ENCODE measurements at places on chromosomes 7 and 10.

GRCh38 chr10:3525832-3526449 lies 259.1 kb downstream of the KLF6 start:
- DNase-seq = no peak

DNA sequence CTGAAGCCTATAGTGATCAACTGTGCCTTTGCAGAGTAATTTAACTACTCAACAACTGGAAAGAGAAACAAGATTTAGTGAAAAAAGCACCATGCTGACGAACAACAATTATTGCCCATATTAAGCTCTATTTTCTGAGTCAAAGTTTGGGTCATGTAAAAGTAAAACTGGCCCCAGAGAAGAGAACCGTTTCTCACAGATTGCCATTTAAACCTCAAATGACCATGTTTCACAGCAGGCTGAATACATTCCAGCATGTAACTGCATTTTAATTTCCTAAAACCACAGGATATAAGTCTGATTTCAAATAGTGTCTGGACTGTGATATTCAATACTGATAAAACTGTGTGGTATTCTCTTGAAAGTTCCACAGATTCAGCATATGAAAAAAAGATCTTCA lies 140.7 kb downstream of the ATE1 start:
- no peak for DNase-seq

DNA sequence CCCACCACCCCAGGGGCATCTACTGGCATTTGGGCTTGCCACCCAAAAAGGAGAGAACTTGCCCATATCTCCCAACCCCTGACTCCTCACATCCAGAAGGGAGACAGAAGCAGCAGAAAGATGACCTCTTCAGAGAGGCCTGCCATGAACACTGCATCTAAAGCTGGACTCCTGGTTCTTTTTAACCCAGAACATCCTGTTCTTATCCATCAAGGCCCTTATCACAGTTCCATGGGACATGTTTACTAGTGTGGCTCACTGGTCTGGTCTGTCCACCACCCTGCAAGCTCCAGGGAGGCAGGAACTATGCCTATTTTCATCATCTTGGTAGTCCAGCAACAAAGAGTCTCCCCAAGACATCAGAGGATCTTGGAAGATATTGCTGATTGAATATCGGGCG lies 114.9 kb upstream of the PDLIM1 start:
- no peak for DNase-seq

DNA sequence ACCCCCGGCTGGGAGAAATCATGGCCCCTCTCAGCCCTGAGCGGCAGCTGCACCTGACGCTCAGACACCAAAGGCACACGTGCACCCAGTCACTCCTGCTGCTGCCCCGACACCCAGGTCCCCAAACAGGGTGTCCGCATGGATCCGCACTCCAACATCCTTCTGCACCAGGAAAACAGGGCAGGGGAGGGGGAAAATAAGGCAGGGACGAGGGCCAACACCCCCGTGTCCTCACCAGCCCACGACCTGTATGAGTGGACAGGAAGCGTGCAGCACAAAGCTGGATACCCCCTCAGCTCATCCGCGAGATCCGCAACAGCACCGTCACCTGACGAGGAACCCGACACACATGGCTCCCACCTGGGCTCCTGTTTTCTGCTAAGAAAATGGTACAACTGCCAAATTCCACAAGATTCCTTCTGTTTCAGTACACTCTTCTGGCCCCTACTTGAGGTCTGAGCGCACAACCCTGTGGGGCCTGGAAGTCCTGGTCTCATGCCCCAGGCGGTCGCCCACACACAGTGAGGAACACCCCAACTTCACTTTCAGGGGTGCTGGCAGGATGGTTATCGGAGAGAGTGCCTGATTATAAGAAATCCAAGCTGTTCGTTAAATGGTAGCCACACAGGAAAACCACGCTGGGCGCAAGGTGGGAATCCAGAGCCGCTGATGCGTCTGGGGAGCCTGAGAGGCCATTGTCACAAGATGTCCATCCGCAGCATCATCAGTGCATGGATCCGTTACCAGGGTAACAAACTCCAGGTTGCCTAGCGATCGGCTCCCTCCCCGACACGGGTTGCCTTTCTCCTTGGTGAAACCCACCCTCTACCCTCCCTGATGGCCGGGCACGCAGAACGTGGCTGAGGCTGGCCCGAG lies 63.6 kb downstream of the ZRANB1 start:
- no peak for DNase-seq

GRCh38 chr7:153604-154003 lies 38.8 kb upstream of the FAM20C start:
- no peak for DNase-seq

DNA sequence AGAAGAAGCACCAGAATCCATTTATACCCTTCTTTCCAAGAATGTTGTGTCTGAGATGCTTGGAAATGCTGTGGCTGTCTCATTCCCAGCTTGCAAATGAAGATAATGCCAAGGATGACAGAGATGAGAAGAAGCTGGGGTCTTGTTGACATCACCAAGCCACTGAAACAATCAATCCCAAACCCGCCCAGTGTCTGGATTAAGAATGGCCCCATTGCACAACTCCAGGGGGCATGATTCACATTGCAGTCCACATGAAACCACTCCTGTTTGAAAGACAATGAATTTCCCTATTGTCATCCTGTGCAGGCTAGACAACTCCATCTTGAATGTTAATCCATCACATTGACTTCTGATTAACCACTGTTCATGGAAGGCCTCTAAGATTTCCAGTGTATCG lies 28.6 kb downstream of the SORBS1 start:
- no peak for DNase-seq

- DNase-seq = no peak
These were observed 182.3 kb downstream of the PPP1R9A start for GRCh38 chr7:95089414-95090315.

DNA sequence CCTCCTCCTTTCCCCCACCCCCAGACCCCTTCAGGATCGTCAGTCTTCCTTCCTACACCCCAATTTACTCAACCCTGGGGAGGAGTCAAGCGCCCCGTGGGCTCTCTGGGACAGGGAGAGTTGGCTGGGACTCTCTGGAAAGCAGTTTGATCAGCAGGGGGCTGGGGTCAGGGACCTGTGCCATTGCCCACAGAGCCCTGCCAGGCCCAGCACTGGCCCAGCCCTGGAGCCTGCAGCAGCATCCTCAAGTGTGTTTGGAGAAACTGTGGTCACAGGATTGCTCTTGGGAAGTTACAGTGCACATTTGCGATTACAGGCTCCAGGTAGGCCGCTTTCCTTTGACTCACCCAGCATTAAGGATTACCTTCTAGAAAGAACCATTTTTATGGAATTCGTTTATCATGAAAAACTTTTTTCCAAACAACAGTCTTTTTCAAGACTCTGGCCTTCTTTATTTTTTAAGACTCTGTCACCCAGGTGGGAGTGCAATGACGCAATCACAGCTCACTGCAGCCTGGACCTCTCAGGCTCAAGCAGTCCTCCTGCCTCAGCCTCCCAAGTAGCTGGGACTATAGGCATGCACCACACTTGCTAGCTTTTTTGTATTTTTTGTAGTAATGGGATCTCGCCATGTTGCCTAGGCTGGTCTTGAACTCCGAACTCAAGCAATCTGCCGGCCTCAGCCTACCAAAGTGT lies 50.7 kb downstream of the CHST3 start:
- no peak for DNase-seq

- no peak for DNase-seq
These were observed 1.6 kb upstream of the HILPDA start for GRCh38 chr7:128453836-128454804.

- DNase-seq = no peak
These were observed 250.9 kb downstream of the SNX13 start for GRCh38 chr7:17689361-17689902.

GRCh38 chr7:29442146-29442545 lies 121.5 kb upstream of the PRR15 start:
- DNase-seq = no peak

DNA sequence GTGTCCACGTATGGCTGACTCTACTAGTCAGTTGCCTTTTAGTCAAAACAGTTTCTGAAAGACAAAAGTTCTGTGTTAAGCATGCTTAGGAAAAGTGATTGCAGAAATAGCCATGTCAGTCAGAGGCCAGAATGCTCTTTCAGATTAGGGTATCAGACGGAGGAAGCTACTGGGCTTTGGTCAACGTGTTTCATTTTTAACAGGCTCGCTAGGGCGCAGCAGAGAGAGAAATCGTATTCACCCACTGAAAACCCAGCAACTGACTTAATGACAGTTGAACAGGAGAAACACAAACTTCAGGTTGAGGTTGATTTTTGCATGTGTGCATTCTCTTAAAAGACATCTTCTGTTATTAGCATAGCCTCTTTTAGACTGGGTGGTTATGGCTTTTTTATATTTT lies 322.6 kb upstream of the KIAA1217 start:
- DNase-seq = peak; percentile 9

DNA sequence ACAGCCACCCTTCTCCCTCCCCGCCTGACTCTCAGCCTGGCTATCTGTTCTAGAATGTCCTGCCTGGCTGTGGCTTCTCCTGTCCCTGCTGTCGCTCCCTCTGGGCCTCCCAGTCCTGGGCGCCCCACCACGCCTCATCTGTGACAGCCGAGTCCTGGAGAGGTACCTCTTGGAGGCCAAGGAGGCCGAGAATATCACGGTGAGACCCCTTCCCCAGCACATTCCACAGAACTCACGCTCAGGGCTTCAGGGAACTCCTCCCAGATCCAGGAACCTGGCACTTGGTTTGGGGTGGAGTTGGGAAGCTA lies 1.2 kb downstream of the EPO start:
- no peak for DNase-seq

- DNase-seq = no peak
These were observed 115.9 kb downstream of the CCNY start for GRCh38 chr10:35452171-35452570.

GRCh38 chr7:111184987-111185386 lies 94.1 kb downstream of the LRRN3 start:
- no peak for DNase-seq

GRCh38 chr10:8978100-8978499 lies 923.6 kb downstream of the GATA3 start:
- no peak for DNase-seq

GRCh38 chr7:96532428-96532935 lies 177.2 kb downstream of the SEM1 start:
- no peak for DNase-seq

GRCh38 chr7:41869091-41869490 lies 166.2 kb upstream of the INHBA start:
- no peak for DNase-seq

DNA sequence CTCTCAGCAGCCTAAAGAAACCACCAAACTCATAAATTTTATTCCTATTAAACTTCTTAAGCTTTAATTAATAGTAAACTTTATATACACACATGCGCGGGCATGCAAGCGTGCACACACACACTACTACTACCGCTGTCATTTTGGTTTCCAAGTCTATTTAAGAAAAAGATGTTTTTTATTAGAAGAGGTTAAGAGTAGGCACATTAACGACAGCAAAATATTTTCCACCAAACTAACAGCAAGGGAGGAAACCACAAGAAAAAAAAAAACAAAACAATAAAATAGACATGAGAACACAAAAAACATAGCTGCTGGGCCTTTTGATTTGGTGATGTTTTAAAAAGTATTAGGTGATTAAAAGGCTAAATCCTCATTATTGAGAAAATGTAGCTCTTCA lies 28.6 kb downstream of the RTKN2 start:
- no peak for DNase-seq

- no peak for DNase-seq
These were observed 362.3 kb downstream of the GRID1 start for GRCh38 chr10:86004337-86004736.

GRCh38 chr10:84613336-84614021 lies 285.1 kb downstream of the CCSER2 start:
- peak; percentile 78 for DNase-seq

DNA sequence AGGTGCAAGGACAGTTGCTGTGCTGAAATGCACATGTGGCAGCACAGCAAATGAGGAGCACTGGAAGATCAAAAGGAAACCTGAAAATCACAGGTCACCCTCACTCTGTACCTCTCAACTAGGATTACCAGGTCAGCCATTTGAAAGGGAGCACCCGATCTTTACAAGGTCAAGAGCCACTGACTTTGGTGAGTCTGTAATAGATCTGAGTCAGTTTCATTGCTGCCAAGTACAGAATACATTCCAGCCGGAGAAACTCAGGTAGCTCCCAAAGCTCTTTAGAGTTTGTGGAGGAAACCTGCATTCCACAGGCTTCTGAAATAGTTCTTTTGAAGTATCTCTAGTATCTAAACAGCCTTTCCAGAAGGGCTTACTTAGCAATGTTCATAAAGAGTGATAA lies 217.5 kb downstream of the SNX13 start:
- no peak for DNase-seq

- DNase-seq = no peak
These were observed 21.0 kb upstream of the DDX21 start for GRCh38 chr10:68934994-68935393.

GRCh38 chr10:105150259-105150880 lies 509.3 kb downstream of the SORCS3 start:
- DNase-seq = no peak

DNA sequence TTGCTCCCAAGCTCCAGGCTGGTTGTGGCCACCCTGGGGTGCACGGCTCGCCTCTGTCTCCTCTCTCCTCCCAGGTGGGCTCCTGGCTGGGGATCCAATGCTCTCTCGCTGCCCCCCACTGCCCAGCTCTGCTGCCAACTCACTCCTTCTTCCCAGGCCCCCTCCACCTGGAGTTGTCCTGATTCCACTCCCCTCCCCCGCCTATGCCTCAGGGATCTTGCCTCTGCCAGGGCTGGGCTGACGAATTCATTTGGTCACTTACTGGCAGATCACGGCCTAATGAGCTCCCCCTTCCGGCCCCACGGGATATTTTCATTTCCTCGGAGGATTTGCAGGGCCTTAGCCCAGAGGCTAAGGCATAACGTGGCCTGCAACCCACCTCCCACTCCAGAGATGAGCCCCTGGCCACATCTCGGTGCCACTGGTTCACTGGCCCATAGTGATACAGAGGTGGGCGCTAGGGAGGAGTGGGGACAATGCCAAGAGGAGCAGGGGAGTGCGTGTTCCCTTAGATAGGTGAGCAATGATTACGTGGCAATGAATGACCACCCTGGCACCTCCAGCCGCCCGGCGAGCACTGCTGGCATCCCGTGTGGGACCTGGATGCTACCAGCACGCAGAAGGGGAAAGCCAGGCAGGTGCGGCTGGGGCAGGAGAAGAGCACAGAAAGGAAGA lies 344.6 kb upstream of the SHH start:
- DNase-seq = no peak

DNA sequence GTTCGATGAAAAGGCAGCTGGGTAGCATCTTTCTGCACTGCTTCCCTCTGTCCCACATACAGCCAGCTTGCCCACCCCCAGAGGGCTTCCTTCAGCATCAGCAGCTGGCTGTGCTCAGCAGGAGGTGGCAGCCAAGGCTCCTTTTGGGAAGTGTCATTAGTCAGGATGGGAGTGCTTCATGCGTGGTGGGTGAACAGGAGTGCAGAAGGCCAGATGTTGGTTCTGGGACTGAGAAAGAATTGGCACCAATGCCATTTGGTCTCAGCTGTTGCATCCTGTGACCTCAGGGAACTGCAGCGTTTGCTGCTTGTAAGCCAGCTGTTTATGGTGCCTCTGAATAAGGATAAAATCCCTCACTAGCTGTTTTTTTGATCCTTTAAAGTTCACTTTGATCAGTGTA lies 131.1 kb upstream of the SORCS3 start:
- DNase-seq = no peak

GRCh38 chr7:28776463-28777157 lies 181.5 kb downstream of the TRIL start:
- DNase-seq = no peak

- DNase-seq = no peak
These were observed 157.2 kb downstream of the ARHGAP12 start for GRCh38 chr10:31771331-31771831.
